Activated B cell treated with CpG ODN at 0.5 μM for 24 hours (primary cell): ENCODE measurements at places on chromosomes 6 and 20.

GRCh38 chr6:11237956-11238355, 5.5 kb upstream of the NEDD9 start:
- no peak for DNase-seq

GRCh38 chr20:3080939-3081388, 3.6 kb downstream of the AVP start:
- DNase-seq: no peak

DNA sequence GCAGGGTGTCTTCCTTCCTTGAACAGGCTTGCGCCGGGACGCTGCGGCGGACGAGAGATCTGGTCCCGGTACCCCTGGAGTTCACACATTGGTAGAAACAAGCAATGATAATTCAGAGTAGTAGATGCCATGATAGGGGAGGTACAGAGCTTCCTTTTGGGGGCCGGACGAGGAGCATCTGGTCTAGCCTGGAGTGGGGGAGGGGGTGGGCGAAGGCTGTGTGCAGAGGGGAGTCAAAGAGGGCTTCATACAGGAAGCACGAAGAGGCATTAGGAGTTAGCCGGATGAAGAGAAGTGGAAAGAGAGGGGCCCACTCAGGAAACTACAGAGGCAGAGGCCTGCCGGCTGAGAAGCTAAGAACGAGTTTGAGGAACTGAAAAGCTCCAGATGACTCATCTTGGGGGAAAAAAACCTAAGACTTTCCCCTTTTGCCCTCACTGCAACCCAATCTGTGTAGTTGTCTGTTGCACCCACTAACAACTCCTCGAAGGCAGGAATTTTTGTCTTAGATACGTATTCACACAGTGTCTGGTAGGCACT, 611 bp downstream of the CNPY3 start:
- DNase-seq: peak; percentile 58

DNA sequence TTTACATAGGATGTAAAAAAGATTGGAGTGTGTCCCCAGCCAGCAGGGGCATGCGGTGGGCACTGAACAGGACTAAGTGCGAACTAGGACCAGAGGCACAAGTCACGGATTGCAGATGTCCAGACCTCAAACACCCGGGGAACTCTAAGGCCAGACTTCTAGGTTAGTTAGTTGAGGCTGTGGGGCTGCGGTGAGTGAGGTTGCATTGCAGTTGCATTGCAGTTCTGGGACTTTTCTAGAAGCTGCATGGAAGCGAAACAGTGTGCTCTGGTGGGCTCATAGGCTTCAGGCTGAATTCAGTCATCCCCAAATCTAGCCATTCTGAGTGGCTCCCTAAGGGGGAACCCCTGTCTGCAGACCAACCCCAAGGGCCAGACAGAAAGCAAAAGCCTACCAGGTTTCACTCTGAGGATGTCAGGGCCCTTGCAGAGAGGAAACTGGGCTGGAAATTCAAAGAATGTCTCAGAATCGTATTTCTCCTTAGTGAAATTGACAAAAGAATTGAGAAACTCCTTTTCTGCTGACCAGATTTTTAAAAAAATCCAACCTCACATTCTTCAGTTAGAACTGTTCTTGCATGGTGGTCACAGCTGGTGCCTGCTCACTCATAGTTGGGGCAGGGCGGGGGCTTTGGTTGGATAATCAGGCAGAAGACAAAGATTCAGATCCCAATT, 182.8 kb downstream of the ZDHHC14 start:
- no peak for DNase-seq

DNA sequence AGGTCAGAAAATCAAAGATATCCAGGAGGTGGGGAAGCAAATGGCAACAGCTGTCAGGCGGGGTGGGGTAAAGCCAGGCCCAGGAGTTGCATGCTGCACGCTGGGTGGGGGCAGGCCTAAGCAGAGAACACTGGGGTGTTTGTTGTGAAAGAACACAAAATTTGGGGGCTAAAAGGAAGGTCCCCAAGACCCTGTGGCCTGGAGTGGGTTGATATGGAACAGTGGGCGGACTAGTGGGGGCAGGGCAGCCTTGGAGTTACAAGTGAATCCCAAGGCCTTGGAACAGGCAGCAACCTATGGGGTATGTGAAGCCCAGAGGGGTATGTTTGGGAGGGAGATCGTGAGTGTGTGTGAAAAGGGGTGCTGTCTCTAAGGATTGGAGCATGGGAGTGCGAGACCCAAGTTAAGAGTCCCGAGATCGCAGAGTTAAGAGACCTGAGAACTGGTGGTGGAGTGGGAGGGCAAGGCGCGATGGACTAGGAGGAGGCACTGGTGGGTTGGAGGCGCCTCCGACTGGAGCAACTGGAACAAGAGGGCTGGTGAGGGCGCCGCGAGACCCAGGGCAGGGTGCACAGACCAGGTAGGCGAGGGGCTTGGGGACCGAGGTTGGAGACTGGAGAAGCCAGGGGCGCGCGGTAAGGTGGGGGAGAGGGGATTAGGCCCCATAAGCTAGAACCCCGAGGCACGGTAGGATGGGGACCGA, 658 bp downstream of the CUL7 start:
- peak; percentile 23 for DNase-seq

- no peak for DNase-seq
Observed at GRCh38 chr6:163489584-163489983, 75.1 kb downstream of the QKI start.

DNA sequence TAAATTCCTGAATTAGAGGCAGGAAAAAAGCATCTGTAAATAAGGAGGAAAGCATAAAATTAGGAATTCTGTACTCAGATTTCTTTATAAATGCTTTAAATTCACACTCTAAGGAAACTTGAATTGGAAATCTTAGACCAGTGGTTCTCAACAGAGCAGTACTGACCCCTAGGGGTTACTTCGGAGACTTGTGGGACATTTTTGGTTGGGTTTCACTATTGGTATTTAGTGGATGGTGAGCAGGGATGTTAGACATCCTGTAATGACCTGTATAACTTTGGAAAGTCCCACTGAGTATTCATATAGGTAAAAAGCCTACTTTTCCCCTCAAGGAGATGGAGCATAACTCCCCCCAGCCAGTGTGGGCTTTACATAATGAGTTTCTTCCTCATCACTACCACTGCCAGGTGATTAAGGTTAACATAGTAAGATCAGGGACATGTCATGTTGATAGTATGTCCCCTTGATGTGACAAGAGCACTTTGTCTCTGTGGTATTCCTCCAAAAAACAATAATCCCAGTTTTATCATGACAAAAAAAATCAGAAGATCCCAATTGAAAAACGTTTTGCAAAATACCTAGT, 31.0 kb downstream of the GLO1 start:
- no peak for DNase-seq

- no peak for DNase-seq
Observed at GRCh38 chr6:35710241-35710847, 21.6 kb upstream of the FKBP5 start.

GRCh38 chr6:38909015-38909730, 139.4 kb upstream of the GLP1R start:
- DNase-seq: no peak

DNA sequence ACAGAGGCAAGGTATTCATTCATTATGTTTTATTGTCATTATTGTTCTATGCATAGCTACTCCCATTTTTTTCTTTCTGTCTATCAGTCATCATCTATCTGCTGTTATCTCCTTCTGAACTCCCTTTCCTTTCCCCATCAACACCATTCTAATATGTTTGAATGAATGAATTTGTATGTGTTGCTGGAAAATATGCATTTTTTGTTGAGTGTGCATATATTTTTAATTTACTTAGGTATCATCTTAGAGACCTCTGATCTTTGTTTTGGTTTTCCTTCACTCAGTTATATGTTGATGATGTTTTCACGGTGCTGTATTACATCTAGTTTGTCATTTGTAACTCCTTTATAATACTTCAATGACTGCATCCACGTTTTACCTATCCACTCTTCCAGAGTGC, 12.1 kb upstream of the PRL start:
- DNase-seq: no peak

GRCh38 chr6:16089232-16090062, 39.4 kb upstream of the MYLIP start:
- DNase-seq: no peak

DNA sequence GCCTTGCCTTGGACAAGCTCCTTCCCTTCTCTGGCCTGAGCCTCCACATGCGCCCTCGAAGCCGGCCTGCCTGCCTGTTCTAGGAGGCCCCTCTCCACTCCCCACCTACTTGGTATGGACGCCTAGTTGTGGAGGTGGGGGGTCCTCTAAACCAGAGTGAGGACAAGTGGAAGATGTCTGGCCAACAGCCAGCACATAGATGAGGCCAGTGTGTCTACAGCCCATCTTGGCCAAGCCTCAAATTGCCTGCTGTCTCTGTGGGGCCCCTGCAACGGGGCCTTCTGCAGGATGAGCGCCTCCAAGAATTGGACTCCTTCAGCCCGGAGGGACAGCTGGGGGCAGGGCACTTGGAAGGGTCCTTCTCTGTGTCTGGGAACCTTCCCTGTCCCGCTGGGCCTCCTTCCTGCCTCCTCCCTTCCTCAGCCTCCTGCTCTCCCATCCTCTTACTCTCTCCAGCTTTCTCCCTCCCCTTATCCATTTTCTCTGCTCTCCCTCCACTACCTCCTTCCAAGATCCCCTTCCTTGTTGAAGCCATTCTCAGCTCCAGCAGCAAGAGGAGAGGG, 1.6 kb downstream of the MDFI start:
- DNase-seq: no peak

- no peak for DNase-seq
Observed at GRCh38 chr6:28657381-28657768, 131.7 kb downstream of the GPX5 start.

GRCh38 chr20:44835661-44836221, 25.4 kb upstream of the RIMS4 start:
- DNase-seq: no peak

DNA sequence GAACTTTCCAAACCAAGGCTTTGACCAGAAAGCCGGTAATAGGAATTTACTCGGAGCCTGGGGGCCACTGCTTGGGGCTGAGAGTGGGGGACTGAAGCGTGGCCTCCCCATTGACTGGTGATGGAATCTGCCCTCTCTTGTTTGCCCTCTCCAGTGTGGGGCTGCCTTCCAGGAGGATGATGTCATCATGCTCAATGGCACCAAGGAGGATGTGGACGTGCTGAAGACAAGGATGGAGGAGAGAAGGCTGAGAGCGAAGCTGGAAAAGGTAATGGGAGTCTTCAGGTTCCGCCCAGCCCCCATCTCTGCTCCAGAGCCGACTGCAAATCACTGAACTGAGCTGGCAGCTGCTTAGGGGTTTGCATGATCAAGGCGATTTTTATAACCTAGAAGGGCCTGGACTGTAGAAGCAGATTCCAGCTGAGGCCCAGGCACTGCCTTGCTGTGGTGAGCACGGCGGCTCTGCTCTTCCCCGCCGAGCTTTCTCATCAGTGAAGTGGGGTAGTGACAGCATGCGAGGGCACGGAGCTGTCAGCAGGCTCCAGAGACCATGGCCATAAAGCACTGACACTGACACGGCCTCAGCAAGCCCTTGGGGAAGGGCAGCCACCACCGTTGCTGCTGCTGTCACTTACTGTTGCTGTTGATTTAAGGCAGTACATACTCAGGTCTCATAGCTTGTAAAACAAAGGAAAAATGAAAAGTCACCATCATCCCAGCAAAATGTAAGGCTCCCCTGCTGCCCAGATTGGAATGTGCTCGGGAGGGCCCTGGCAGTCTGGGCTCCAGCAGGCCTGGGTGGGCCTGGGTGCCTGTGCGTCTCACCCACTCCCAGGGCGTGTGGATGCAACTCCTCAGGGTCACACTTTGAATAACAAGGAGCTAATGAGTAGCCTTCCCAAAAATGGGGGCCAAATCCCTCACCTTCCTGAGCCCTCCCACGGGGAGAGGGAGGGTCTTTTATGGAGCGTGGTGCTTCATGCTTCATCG, 11.1 kb upstream of the FAM209A start:
- no peak for DNase-seq

DNA sequence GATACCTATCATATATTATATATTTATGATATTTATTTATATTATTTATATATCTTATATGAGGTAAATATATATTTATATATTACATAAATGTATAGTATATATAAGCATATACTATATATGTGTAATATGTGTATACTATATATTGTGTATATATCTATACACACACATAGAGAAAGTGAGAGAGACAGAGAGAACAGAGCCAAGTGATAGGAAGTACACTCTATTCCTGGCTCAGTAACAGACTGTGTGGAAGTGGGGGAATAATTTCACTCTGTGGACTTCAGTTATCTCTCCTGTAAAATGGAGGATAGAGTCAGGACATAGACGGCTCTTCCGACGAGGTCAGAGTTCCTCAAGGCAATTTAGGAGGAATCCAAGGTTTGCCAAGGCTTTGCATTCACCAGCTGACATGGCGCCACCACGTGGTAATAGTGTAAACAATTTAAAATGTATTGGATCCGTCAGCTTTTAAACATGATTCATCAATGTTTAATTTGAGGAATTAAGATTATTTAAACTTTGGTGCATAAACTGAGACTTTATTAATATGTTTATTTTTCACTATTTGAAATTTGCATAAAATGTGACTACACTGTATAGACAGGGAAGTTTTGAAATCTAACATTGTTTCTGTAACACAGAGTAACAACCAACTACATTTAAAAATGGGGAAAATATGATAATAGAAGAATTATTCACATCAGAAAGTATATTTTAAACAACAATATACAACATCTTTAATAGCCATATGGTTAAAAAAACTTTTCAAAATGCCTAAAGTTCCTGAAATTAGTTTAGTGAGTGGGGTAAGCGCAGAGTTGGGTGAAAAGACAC, 75.4 kb upstream of the TMEM244 start:
- no peak for DNase-seq

DNA sequence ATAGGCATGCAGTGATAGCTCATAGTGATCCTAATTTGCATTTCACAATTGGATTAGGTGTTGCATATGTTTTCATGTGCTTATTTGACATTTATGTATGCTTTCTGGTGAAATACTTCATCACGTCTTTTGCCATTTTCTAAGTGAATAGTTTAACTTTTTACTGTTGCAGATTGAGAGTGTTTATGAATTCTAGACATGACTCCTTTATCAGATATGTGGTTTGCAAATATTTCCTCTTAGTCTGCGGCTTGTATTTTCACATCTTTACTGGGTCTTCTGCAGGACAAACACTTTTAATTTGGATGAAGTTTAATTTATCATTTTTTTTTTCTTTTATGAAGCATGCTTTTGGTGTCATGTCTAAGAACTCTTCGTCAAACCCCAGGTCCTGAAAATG, 39.2 kb downstream of the CCN2 start:
- no peak for DNase-seq

GRCh38 chr20:19588241-19588640, 169.8 kb upstream of the RIN2 start:
- DNase-seq: no peak

- DNase-seq: no peak
Observed at GRCh38 chr6:5865506-5866031, 141.2 kb downstream of the NRN1 start.

DNA sequence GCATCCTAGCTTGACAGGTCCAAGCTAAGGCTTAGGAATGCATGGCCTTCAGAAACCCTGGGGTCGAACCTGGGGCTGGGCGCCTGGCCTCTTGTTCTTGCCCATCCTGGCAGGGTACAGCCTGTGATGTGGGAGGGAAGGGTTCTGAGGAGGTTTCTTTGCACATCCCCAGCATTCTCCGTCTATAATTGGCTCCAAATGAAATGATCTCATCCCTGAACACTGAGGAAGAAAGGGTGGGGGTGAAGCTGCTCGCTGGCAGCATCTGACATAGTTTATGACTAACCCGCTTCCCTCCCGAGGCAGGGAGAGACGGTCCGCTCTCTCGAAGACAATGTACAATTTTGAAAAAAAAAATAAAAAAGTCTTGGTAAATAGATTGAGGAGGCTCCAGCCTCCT, 67.1 kb upstream of the ZNFX1 start:
- DNase-seq: no peak
